CD4-positive, alpha-beta T cell treated with Interleukin-6 at 100 ng/mL for 8 hours (primary cell): ENCODE measurements at places on chromosomes 5 and 9.

GRCh38 chr5:36660397-36661049 lies 54.1 kb downstream of the SLC1A3 start:
- DNase-seq = no peak

GRCh38 chr5:92640340-92640739 lies 940.7 kb downstream of the NR2F1-AS1 start:
- no peak for DNase-seq

DNA sequence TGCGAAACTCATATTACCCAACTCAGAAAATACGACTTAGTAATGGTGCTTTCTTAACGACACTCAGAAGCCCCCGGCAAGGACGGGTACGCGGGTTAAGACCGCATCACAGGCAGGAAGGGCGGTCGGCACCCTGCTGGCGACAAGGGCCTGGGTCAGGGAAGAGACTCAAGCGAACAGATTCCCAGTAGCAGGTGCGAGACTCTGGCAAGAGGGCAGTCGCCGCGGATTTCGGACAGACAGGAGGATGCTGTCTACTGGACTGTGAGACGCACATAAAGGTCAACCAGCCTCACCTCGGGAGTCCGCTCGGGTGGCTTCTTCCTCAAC lies 398 bp downstream of the RAPGEF6 start:
- DNase-seq = peak; percentile 59

DNA sequence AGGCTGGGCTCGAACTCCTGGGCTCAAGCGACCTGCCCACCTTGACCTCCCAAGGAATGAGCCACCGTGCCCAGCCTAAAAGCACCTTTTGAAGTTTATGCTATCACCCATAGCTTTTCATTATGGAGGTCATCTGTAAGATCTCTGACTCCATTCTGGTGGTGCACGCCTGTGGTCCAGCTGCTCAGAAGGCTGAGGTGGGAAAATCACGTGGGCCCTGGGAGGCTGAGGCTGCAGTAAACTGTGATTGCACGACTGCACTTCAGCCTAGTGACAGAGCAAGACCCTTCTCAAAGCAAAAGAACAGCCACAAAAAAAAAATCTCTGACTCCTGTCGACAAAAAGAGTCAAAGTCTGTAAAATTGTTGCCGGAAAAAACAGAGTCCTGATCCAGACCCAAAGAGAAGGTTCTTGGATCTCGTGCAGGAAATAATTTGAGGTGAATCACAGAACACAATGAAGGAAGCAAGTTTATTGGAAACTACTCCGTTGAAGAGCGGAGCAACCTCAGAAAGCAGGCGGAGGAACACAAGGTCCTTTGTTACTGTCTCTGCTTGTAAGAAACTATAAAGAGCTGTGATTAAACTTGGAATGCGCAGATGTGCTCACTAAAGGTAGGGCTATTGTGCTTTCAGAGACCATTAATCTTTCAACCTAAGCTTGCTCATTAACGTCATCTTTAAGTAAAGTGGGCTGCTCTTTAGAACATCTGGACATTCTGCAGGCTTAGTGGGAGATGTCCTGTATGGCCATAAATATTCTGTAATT lies 2.0 kb upstream of the HAUS6 start:
- DNase-seq = no peak
